CD4-positive, alpha-beta T cell (primary cell): ENCODE measurements at places on chromosomes 3 and 15. TPM values are rescaled to one million over a fixed set of nuclear protein-coding genes. Genes with fewer than 3 reads are reported as not detected.

- no peak for DNase-seq
Measured at GRCh38 chr3:151479452-151479851, 18.6 kb upstream of the IGSF10 start.

PAQR5 gene
- not detected for total RNA-seq

DNA sequence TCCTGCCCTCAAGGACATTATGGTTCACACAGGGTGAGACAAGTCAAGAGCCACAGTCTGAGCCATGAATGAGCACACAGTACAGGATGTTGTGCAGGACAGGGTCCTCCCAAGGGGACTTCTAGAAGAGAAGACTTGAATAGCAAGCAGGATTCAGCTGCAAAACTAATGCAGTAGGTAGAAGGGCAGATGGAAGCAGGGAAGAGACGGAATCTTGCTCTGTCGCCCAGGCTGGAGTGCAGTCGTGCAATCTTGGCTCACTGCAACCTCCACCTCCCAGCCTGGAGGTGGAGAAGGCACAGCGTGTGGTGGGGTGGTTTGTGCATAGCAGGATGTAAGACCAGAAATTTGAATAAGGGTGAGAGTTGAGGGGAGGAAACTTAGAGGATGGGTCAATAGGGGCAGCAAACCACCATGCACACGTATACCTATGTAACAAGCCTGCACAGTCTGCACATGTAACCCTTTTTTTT, 8.0 kb downstream of the BCL2L10 start:
- DNase-seq, result no peak

TNNC1 gene
- 6.6 TPM for total RNA-seq

SELENOT gene
- total RNA-seq, result 110 TPM

ALDH1A2 gene
- not detected for total RNA-seq

ROBO2 gene
- not detected for total RNA-seq
